Astrocyte (in vitro differentiated cells and primary cell): ENCODE measurements at places on chromosomes 7 and 10. TPM values are rescaled to one million over a fixed set of nuclear protein-coding genes. Genes with fewer than 3 reads are reported as not detected.

GRCh38 chr10:101258179-101258885 lies 29.1 kb upstream of the LBX1 start:
- H3K27me3 ChIP-seq, result peaks cover 26% of the 10 kb centered on the region
- no peak overlapping the region for H3K27ac ChIP-seq
- no peak overlapping the region for H3K4me3 ChIP-seq
- DNase-seq, result no peak

DNA sequence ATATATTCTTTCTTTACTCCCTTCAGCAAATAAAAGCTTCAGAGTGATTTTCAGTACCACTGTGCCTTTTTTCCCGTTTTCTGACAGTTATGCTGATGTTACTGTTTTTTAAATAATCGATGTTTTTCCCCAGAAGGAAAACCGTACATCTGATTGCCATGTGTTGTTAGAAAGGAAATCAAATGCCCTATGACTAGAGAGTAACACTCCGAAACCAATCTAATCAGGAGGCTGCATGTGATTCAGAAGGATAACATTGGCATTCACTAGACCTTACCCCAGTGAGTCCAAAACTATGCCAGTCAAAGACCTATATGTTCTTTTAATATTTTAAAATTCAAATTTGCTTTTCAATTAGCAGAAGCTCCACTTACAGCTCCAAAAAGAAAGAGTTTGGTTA lies 116.3 kb downstream of the TMEM26 start:
- no peaks in the 10 kb centered on the region for H3K4me1 ChIP-seq
- H3K36me3 ChIP-seq, result no peaks in the 10 kb centered on the region
- H3K27ac ChIP-seq, result no peak overlapping the region
- H3K4me3 ChIP-seq, result no peak overlapping the region
- H3K27me3 ChIP-seq, result no peaks in the 10 kb centered on the region
- DNase-seq, result no peak

Gene HK1
- total RNA-seq, result 94.5 and 95.0 TPM in 2 replicates

GRCh38 chr7:4200546-4201094 lies 481.5 kb upstream of the FOXK1 start:
- H3K4me1 ChIP-seq, result no peaks in the 10 kb centered on the region
- no peaks in the 10 kb centered on the region for H3K36me3 ChIP-seq
- no peak for DNase-seq
- no peaks in the 10 kb centered on the region for H3K27me3 ChIP-seq
- H3K27ac ChIP-seq, result no peak overlapping the region

Gene CNNM1
- 2.0 and 2.5 TPM in 2 replicates for total RNA-seq

Gene TSPAN33
- 6.5 and 6.8 TPM in 2 replicates for total RNA-seq

Gene SEMA3D
- total RNA-seq, result 9.1 and 17.7 TPM in 2 replicates

DNA sequence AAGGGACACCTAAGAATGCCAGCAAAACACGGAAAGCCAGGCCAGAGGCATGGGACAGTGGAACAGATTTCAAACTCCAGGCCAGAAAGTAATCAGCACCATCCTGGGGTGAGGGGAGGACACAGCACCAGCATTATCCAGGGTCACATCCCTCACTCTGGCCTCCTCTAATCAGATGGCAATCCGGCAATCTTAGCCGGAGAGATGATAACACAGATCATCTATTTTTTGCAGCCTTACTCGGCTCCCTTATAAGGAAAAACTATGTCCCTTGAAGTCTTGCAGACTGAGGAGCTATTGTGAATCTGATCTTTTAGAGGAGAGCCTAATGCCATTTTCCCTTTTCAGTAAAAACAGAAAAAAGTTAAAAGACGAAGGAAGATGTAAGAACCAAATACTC lies 16.5 kb downstream of the TRIL start:
- H3K36me3 ChIP-seq, result no peaks in the 10 kb centered on the region
- no peaks in the 10 kb centered on the region for H3K4me1 ChIP-seq
- H3K4me3 ChIP-seq, result no peak overlapping the region

DNA sequence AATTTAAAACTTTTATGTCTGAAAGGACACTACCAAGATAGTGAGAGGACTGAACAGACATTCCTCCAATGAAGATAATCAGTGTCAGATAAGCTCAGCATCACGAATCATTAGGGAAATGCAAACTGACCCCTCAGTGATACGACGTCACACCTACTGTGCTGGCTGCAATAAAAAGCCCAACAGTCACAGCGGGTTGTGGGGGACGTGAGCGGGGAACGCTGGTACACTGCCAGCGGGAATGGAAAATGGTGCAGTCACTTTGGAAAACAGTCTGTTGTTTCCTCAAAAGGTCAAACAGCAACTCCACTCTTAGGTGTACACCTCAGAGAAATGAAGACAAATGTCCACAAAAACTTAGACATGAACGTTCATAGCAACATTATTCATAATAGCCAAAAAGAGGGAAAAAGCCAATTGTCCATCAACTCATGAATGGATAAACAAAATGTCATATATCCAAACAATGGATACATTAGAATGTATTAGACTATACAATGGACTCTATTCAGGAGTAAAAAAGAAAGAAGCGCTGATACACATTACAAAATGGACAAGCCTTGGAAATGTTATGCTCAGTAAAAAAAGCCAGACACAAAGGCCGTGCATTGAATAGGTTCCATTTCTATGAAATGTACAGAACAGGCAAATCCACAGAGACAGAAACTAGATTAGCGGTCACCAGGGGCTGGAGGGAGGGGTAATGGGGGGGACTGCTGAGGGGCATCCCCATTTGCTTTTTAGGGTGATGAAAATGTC lies 2.4 kb upstream of the ECHS1 start:
- no peak overlapping the region for H3K27ac ChIP-seq
- H3K27me3 ChIP-seq, result no peaks in the 10 kb centered on the region
- H3K4me3 ChIP-seq, result no peak overlapping the region
- DNase-seq, result no peak
- peaks cover 7% of the 10 kb centered on the region for H3K4me1 ChIP-seq

GRCh38 chr7:24756545-24757352 lies 515 bp downstream of the GSDME start:
- H3K36me3 ChIP-seq, result no peaks in the 10 kb centered on the region
- DNase-seq, result peak; percentile 53
- H3K4me1 ChIP-seq, result peaks cover 24% of the 10 kb centered on the region
- no peaks in the 10 kb centered on the region for H3K27me3 ChIP-seq

DNA sequence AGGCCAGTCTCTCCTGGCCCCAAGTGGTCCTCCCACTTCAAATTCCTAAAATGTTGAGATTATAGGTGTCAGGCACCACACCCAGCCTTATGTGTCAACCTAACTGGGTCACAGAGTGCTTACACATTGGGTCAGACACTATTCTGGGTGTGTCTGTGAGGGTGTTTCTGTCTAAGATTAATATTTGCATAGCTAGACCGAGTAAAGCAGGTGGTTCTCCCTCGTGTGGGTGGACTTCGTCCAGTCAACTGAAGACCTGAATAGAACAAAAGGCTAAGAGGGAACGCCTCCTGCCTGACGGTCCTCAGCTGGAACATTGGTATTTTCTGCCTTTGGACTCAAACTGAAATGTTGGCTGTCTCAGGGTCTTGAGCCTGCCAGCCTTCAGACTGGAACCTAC lies 11.5 kb downstream of the PPIF start:
- H3K36me3 ChIP-seq, result peaks cover 10% of the 10 kb centered on the region
- no peak overlapping the region for H3K27ac ChIP-seq
- DNase-seq, result no peak
- H3K4me1 ChIP-seq, result no peaks in the 10 kb centered on the region

DNA sequence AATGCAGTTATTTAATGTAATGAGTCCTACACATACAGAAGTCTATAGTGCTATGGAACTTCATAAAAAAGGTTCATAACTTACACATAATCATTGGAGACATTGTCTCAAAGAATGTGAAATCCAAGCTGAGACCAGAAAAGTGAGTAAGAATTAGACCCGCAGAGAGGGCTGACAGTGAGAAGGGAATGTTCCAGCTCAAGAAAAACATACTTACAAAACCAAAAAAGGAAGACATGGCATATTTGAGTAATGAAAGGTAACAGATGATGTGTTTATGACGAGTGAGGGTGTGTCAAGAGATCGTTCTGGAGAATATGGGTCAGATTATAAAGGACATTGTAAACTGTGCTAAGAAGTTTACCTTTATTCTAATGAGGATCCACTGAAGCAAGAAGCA lies 566.5 kb downstream of the ATRNL1 start:
- H3K4me1 ChIP-seq, result peaks cover 2% of the 10 kb centered on the region
- no peak overlapping the region for H3K4me3 ChIP-seq

GRCh38 chr7:41699516-41699915 lies 3.4 kb downstream of the INHBA start:
- H3K4me3 ChIP-seq, result peak overlapping the region; percentile 91
- H3K36me3 ChIP-seq, result peaks cover 25% of the 10 kb centered on the region
- DNase-seq, result no peak
- peak overlapping the region; percentile 91 for H3K27ac ChIP-seq
- no peaks in the 10 kb centered on the region for H3K27me3 ChIP-seq

GRCh38 chr10:69728335-69728870 lies 73.3 kb upstream of the COL13A1 start:
- H3K36me3 ChIP-seq, result no peaks in the 10 kb centered on the region
- peak; percentile 63 for DNase-seq
- peak overlapping the region; percentile 28 for H3K27ac ChIP-seq
- H3K4me3 ChIP-seq, result no peak overlapping the region
- no peaks in the 10 kb centered on the region for H3K27me3 ChIP-seq

DNA sequence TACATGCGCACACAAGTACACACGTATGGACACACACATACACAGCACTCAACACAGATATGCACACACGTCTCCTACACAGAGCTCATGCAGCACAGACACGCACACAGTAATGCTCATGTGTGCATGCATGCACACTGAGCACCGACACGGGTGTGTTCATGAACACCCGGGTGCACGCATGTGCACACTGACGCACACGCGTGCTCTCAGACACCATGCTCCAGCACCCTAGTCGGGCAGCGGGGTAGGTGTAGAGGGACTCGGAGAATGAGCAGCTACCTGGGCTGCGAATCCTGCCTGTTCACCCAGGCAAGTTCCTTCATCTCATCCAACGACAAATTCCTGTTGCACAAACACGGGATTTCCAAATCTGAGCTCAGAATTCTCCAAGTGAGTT lies 184.7 kb downstream of the MAD1L1 start:
- no peak overlapping the region for H3K4me3 ChIP-seq
- no peak for DNase-seq
- H3K4me1 ChIP-seq, result no peaks in the 10 kb centered on the region
- H3K27ac ChIP-seq, result no peak overlapping the region

- DNase-seq, result no peak
- no peaks in the 10 kb centered on the region for H3K4me1 ChIP-seq
- H3K36me3 ChIP-seq, result no peaks in the 10 kb centered on the region
- peaks cover 2% of the 10 kb centered on the region for H3K27me3 ChIP-seq
- H3K4me3 ChIP-seq, result no peak overlapping the region
Measured at GRCh38 chr7:25557930-25558329, 329.6 kb upstream of the NPVF start.

DNA sequence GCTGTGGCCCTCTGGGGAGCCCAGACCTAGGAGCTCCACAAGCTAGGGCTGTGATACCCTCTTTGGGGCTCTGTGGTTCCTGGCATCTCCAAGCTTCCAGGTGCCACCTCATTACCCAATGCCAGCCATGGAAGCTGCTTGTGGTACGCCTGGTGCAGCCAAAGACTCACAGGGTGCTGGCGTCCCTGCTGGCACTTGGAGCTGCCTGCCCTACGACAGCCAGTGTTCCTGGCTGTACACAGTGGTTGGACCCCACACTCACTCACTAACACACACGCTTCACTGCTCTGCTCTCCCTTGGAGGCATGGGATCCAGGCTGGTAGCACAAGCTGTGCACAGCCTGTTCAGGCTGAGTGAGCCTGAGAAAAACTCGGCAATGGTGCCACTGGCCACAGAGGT lies 894.1 kb upstream of the PHF14 start:
- no peaks in the 10 kb centered on the region for H3K27me3 ChIP-seq
- no peaks in the 10 kb centered on the region for H3K4me1 ChIP-seq
- no peak overlapping the region for H3K4me3 ChIP-seq
- no peak overlapping the region for H3K27ac ChIP-seq
- H3K36me3 ChIP-seq, result no peaks in the 10 kb centered on the region
- DNase-seq, result no peak

DNA sequence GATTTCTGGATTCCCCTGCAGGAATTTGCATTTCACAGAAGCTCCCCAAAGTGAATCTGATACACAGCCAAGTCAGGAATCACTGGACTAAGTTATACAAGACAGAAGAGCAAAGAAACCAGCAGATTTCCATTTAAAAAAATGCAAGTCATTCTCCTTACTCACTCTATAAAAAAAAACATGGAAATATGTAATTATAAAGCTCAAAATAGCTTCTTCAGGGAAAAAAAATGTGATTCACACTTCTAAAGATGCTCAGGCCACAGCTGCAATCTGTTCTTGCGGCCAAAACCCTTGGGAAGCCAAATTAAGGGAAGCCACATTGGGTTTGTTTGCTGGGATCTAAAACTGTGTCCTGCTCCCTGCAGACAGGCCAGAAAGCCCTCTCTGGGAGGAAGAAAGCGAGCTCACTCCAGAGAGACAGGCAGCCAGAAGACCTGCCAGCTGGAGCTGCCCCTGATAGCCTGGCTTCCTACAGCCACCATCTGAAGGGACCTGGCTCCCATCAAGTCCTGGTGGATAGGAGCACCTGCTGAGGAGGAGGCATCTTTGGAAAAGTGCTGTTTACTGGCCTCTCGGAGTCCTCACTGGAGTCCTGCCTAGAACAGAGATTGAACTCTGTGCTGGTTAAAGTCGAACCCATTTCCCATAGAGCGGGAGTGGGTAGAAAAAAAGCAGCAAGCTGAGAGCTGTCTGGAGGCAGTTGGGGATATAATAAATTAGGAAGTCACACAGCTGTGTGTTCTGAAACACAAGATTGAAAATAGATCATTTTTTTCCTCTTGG lies 359.2 kb upstream of the AOAH start:
- no peak overlapping the region for H3K4me3 ChIP-seq
- peak; percentile 49 for DNase-seq
- no peaks in the 10 kb centered on the region for H3K4me1 ChIP-seq
- H3K27ac ChIP-seq, result peak overlapping the region; percentile 5

- no peaks in the 10 kb centered on the region for H3K4me1 ChIP-seq
- no peaks in the 10 kb centered on the region for H3K36me3 ChIP-seq
Measured at GRCh38 chr7:123844712-123845219, at the start of gene HYAL4. HYAL4 (plus strand) TSS chr7:123845169; CDS start chr7:123868274, 23,105 bp downstream.

GRCh38 chr10:64785816-64786215 lies 1264.6 kb downstream of the REEP3 start:
- no peak overlapping the region for H3K27ac ChIP-seq
- no peaks in the 10 kb centered on the region for H3K4me1 ChIP-seq
- no peaks in the 10 kb centered on the region for H3K36me3 ChIP-seq
- no peak overlapping the region for H3K4me3 ChIP-seq
- DNase-seq, result no peak

DNA sequence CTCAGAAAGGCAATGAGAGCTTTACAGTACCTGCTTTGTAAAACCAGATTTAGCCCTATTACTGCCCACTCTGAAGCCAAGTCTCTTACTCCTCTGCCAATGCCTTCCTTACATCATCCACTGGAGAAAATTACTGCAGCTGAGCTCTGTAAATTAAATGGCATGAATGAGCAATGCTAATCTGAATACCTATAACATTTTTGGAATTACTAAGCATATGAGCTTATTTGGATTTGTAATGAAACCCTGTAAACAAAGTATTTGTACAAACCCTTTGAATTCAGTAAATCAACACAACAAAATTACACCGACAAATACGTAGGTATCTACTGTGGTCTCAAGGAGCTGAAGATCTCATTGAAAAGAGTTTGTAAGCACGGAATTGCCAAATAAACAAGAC lies 12.1 kb upstream of the CCNY start:
- peak overlapping the region; percentile 35 for H3K27ac ChIP-seq
- no peaks in the 10 kb centered on the region for H3K27me3 ChIP-seq
- peak; percentile 69 for DNase-seq
- H3K36me3 ChIP-seq, result peaks cover 1% of the 10 kb centered on the region
